ENCODE measurements at places on chromosomes 7 and 10.

DNA sequence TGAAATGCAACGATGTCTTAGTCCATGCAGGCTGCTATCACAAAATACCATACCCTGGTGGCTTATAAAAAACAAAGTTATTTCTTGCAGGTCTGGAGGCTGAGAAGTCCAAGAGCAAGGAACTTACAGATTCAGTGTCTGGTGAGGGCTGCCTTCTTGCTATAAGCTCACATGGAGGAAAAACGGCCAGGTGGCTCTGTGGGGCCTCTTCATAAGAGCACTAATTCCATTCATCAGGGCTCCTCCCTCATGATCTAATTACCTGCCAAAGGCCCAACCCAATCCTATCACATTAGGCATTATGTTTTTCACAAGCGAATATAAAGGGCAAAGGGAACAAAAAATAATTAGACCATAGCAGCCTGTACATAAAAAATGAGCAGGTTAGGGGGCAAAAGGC is 35.4 kb downstream of the PAPSS2 start:
- DNase-seq = no peak

DNA sequence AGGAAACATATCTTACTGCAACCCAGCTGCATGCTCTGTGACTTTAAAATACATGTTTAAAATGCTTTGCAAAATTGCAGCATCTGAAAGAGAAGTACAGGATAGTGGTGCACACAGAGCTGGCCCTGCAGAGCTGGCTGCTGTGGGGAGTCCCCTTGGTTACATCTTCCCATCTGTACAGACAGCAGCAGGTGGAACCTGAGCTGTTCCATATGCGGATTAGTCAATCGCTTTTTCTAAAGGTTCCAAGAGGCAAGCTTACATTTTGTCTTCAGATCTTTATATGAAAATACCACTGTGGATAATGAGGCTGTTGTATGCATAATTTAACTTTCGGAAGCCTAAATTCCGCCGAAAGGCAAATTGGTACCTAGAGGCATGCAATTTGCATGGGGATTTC is 444.1 kb downstream of the NRG3 start:
- no peak for DNase-seq

- DNase-seq = peak; percentile 68
Measured at GRCh38 chr10:117552156-117552631, 9.6 kb downstream of the EMX2 start.

- DNase-seq = no peak
Measured at GRCh38 chr7:2737771-2738540, 50.0 kb downstream of the AMZ1 start.

DNA sequence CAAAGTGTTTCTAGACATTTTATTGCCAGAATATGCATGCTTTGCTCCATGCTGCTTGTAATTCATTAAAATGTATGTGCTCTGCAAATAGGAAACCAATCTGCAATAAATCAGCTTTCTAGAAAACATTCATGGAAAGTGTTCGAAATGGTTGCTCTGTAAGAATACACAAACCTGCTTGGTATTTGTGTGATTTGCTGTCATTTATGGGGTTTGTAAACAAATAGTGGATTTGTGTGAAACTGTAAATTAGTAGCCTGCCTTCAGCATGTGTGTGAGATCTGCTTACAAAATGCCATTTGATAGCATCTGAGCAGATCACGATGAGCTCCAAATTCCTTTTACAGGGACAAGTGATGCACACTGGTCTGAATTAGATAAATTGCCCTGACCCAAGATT is 219.0 kb upstream of the CSTF2T start:
- no peak for DNase-seq

GRCh38 chr10:119286516-119286915 is 79.1 kb downstream of the GRK5 start:
- DNase-seq = no peak

DNA sequence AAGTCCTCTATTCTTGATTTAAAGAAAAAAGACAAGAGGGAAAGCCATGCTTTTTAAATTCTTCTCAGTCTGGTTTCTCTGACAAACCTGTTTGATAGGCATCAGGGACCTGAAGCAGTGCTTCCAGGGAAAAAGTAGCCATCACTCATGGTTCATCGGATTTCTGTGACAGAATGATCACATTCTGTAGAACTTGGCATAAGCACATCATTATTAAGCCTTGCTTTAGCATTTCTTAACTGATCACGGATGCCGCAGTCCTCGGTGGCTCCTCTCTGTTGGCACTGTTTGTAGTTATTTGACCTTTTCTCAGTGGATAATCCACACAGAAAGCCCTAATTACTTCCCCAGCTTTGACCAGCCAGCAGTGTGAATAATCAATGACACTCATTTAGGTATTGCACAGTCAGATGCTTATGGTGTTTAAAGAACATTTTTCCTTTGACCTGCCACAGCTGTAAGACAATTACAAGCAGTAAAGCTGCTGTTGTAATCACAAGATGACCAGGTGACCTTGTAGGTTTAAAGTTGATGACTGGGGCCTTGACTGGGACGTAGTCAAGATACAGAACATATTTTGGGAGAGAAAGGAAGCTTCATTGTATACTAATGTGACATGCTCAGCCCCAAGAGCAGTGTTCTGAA is 64.4 kb upstream of the SKAP2 start:
- no peak for DNase-seq

DNA sequence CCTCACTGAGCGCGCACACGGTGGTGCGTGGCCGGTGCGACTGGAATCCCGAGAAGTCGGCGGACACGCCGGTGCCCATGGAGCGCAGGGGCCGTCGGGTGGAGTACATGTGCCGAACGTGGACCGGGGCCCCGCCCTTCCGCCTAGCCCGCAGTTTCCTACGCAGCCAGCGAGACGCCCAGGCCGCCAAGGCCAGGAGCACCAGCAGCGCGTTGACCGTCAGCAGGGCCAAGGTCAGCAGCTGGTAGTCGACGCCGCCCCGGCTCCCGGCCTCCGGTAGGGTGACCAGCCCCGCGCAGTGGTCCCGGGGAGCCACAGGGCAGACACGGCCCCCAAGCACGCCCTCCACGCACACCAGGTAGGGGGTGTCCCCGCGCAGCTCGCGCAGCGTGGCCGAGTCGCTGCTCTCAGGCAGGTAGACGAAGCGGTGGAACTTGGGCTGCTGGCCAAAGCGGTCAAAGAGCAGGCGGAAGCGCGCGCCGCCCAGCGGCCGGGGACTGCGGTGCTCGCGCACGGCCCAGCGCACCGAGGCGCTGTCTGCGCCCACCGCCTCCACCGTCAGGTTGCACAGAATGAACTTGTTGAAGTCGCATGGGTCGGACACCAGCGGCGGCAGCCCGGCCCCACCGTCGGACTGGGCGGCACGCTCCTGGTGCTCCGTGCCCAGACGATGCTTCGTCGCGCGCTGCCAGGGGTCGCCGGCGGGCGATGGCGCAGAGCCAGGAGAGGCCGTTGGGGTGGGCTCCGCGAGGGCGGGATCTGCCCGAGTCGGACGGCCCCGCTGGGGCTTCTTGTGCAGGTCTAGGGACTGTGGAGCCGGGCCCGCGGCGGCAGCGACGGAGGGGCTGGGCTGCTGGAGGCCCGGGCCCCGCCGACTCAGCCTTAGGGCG is 2.2 kb downstream of the TRIL start:
- peak; percentile 49 for DNase-seq
